ENCODE measurements at places on chromosomes 11 and 22. TPM values are rescaled to one million over a fixed set of nuclear protein-coding genes. Genes with fewer than 3 reads are reported as not detected.
A peak's percentile ranks its signal among the peaks of the same experiment; 100 is the strongest.

The MMP1 gene
- total RNA-seq: not detected

The PCNX3 gene
- 52.0 TPM for total RNA-seq

The PGAP2 gene
- total RNA-seq: 30.0 TPM

The OR52I1 gene
- total RNA-seq: not detected

The FERMT3 gene
- total RNA-seq: 200 TPM

The TSSK2 gene
- total RNA-seq: not detected

The OR4D6 gene
- total RNA-seq: not detected

The IL10RA gene
- total RNA-seq: 86.6 TPM

The RCOR2 gene
- total RNA-seq: 0.28 TPM

The FJX1 gene
- total RNA-seq: 0.26 TPM

The MUC2 gene
- not detected for total RNA-seq

The C11orf97 gene
- total RNA-seq: not detected

The RAB39A gene
- total RNA-seq: not detected

The SLC17A6 gene
- total RNA-seq: not detected

The VPS51 gene
- total RNA-seq: 127 TPM

DNA sequence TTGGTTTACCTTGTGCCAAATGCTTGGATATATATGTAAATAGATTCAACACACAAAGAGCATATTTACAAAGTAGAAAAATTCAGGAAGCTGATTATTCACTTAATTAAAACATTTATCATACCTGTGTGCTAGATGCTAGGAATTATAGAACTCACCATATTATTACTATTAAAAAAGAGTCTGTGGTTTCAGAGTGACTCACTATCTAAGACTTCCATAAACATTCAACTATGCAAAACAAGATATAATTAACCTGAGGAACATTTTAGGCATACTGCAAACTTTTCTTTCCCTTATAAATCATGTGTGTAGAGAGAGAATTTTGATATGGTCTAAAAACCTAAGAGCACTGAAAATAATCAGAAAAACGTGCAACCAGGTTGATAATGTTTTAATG, 27.3 kb downstream of the CTSC start:
- no peaks in the 10 kb centered on the region for H3K27me3 ChIP-seq
- H3K36me3 ChIP-seq: peaks cover 71% of the 10 kb centered on the region

- peaks cover 35% of the 10 kb centered on the region for H3K36me3 ChIP-seq
- peaks cover 10% of the 10 kb centered on the region for H3K4me1 ChIP-seq
- H3K27me3 ChIP-seq: no peaks in the 10 kb centered on the region
These were observed 19.2 kb downstream of the AP2A2 start for GRCh38 chr11:944711-945470.

GRCh38 chr22:19035474-19036228, 86.6 kb downstream of the DGCR2 start:
- H3K4me1 ChIP-seq: no peaks in the 10 kb centered on the region
- no peak overlapping the region for H3K4me3 ChIP-seq
- H3K27me3 ChIP-seq: peaks cover 5% of the 10 kb centered on the region
- H3K36me3 ChIP-seq: peaks cover 4% of the 10 kb centered on the region
- no peak overlapping the region for H3K27ac ChIP-seq

DNA sequence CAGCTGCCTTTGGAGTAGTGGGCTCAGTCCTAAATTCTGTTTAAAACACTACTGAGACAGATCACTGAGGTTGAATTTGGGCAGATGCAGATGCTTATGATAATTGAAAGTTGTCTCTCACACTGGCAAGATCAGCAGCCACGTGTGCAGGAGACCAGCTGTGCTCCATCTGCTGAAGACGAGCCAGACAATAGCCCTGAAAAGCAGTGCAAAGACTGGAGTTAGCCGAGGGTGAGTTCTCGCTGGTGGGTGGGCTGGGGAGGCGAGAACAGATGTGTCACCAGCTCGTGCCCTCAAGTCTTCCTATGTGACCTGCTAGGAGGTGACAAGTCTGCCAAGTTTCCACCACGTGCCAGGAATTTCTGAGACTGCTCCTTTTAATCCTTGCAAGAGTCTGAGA, 661.3 kb upstream of the B3GAT1 start:
- no peak overlapping the region for H3K4me3 ChIP-seq
- H3K36me3 ChIP-seq: no peaks in the 10 kb centered on the region
- H3K27ac ChIP-seq: no peak overlapping the region

DNA sequence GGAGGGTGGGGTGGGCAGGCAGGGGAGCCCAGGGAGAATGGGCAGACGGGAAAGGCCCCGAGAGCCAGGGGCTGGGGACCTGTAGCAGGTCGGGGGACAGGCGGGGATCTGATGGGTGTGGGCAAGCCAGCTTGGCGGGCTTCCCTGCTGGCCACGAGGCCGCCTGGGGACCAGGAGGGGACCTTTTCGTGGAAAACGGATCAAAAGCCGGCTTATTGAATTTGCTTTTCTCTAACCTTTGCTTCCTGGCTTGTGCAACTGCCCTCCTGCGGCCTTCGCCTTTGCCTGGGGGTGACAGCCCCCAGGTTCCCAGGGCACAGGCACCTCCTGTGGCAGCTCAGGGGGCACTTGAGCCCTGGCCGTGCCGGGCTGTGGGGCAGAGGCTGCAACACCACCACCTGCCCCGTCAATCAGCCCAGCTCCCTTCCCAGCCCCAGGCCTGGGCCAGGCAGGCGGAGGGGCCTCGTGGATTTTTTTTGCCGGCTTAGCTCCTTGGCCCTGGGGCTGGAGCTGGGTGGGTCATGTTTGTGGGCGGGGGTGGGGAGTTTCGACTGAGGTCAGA, 41.6 kb upstream of the H19 start:
- no peaks in the 10 kb centered on the region for H3K27me3 ChIP-seq
- H3K36me3 ChIP-seq: no peaks in the 10 kb centered on the region
- H3K4me3 ChIP-seq: no peak overlapping the region

GRCh38 chr11:124536520-124536919, 6.9 kb downstream of the OR8B12 start:
- peaks cover 5% of the 10 kb centered on the region for H3K27me3 ChIP-seq
- no peaks in the 10 kb centered on the region for H3K36me3 ChIP-seq
- no peak for DNase-seq
- H3K27ac ChIP-seq: no peak overlapping the region

- peak; percentile 62 for DNase-seq
- peaks cover 14% of the 10 kb centered on the region for H3K36me3 ChIP-seq
- H3K4me3 ChIP-seq: peak overlapping the region; percentile 68
- no peaks in the 10 kb centered on the region for H3K27me3 ChIP-seq
These were observed 43.8 kb downstream of the CELF1 start for GRCh38 chr11:47509077-47509536.

- no peak for DNase-seq
- H3K27me3 ChIP-seq: no peaks in the 10 kb centered on the region
- H3K4me3 ChIP-seq: no peak overlapping the region
- no peak overlapping the region for H3K27ac ChIP-seq
- no peaks in the 10 kb centered on the region for H3K4me1 ChIP-seq
These were observed 90.6 kb downstream of the MPPED1 start for GRCh38 chr22:43502306-43502874.

GRCh38 chr11:31699066-31699465, 112.1 kb downstream of the PAX6 start:
- no peaks in the 10 kb centered on the region for H3K36me3 ChIP-seq
- H3K4me1 ChIP-seq: peaks cover 3% of the 10 kb centered on the region
- H3K4me3 ChIP-seq: no peak overlapping the region
- no peak overlapping the region for H3K27ac ChIP-seq

DNA sequence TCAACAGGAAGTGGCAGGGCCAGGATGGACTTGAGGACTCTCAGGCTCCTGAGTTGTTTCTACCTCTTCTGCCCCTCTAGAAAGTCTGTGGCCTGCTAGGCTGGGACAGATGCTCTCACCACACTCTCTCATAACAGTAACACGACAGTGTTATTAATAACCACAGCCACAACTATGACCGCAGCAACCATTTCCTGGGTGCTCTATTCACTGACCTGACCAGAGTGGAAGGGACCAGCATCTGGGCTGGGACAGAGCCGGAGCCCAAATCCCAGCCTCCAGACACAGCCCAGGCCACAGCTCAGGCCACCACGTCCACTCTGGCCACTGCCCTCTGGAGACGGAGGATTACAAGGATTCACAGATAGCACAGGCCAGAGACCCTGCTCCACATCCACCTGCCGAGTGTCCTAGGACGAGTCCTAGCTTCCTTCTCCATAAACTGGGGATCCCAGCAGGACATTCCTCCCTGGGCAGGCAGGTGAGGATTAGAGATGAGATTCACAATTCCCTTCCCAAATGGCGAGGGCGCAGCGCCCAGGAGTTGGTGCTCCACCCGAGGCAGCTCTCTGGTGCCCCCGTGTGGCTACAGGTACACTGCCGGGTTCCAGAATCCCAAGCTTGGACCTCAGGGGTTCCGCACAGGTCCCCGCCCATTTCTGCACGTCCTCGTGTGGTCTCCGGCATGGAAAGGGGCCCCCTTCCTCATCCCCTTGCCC, 7.1 kb downstream of the PNPLA5 start:
- no peaks in the 10 kb centered on the region for H3K4me1 ChIP-seq
- peak; percentile 83 for DNase-seq
- H3K27ac ChIP-seq: peak overlapping the region; percentile 20
- no peaks in the 10 kb centered on the region for H3K36me3 ChIP-seq

- H3K4me3 ChIP-seq: no peak overlapping the region
- no peaks in the 10 kb centered on the region for H3K36me3 ChIP-seq
- H3K27ac ChIP-seq: no peak overlapping the region
- no peaks in the 10 kb centered on the region for H3K27me3 ChIP-seq
- H3K4me1 ChIP-seq: peaks cover 5% of the 10 kb centered on the region
These were observed 19.9 kb downstream of the OR8G5 start for GRCh38 chr11:124276081-124276480.

DNA sequence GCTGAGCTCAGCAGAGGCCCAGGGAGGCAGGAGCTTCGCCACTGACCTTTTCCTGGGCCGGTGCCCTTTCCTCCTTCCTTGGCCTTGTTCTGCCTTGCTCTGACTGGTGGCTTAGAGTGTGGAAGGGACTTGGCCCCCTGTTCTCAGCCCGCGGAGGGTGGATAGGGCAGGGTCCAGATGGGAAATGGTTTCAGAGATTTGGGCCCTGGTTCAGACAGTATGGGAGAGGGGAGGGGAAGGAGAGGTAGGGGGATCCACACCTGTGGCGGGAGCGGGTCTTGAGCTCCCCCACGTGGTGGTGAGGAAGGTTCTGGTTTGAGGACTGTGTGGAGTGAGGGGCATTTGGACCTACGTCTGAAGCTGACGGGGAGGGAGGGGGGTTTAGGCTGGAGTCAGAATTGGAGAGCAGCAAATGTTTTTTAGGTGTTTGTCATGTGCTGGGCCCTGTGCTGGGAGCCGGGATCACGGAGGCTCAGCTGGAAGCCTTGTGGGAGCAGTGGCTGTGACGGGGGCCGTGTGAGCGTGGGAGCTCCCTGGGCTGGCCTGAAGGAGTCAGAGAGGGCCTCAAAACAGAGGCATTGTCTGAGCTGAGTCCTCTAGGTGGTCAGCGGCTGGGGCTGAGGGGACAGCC, 27.2 kb downstream of the SHANK3 start:
- no peak for DNase-seq
- no peak overlapping the region for H3K4me3 ChIP-seq
- no peaks in the 10 kb centered on the region for H3K27me3 ChIP-seq
- peaks cover 11% of the 10 kb centered on the region for H3K4me1 ChIP-seq
- H3K36me3 ChIP-seq: no peaks in the 10 kb centered on the region

GRCh38 chr22:32969502-32969901, 88.7 kb downstream of the SYN3 start:
- H3K4me1 ChIP-seq: no peaks in the 10 kb centered on the region
- H3K4me3 ChIP-seq: no peak overlapping the region
- H3K27me3 ChIP-seq: no peaks in the 10 kb centered on the region
- no peak overlapping the region for H3K27ac ChIP-seq
- no peaks in the 10 kb centered on the region for H3K36me3 ChIP-seq

- no peak for DNase-seq
- H3K27ac ChIP-seq: no peak overlapping the region
- peaks cover 2% of the 10 kb centered on the region for H3K36me3 ChIP-seq
- H3K4me1 ChIP-seq: peaks cover 6% of the 10 kb centered on the region
- no peak overlapping the region for H3K4me3 ChIP-seq
- H3K27me3 ChIP-seq: peaks cover 31% of the 10 kb centered on the region
These were observed 47.3 kb downstream of the C22orf31 start for GRCh38 chr22:29014293-29014692.

DNA sequence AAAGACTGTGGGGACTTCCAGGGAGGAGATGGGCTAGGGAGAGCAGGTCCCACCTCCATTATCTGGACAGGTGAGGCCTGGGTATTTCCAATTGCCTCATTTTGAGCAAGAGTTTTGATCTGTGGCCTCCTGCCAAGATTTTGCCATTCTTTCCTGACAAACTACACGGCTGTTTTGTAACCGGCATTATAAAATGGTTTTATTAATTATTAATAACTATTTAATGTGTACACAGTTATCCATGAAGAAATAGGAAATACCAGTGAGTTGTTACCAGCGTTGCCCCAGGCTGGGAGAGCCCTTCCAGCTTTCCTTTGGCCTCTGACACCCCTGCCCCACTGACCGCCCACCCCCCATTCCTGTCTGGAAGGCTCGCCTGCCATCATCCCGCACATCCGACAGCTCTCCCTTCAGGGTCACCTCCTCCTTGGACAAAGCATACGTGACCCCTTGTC, 14.9 kb upstream of the SEC14L3 start:
- H3K4me1 ChIP-seq: no peaks in the 10 kb centered on the region
- no peak overlapping the region for H3K27ac ChIP-seq
- no peaks in the 10 kb centered on the region for H3K36me3 ChIP-seq
- H3K27me3 ChIP-seq: peaks cover 2% of the 10 kb centered on the region

GRCh38 chr11:83948200-83948599, 662.0 kb upstream of the CCDC90B start:
- H3K4me1 ChIP-seq: no peaks in the 10 kb centered on the region
- H3K27ac ChIP-seq: no peak overlapping the region
- no peak overlapping the region for H3K4me3 ChIP-seq
- no peaks in the 10 kb centered on the region for H3K27me3 ChIP-seq
- H3K36me3 ChIP-seq: no peaks in the 10 kb centered on the region

DNA sequence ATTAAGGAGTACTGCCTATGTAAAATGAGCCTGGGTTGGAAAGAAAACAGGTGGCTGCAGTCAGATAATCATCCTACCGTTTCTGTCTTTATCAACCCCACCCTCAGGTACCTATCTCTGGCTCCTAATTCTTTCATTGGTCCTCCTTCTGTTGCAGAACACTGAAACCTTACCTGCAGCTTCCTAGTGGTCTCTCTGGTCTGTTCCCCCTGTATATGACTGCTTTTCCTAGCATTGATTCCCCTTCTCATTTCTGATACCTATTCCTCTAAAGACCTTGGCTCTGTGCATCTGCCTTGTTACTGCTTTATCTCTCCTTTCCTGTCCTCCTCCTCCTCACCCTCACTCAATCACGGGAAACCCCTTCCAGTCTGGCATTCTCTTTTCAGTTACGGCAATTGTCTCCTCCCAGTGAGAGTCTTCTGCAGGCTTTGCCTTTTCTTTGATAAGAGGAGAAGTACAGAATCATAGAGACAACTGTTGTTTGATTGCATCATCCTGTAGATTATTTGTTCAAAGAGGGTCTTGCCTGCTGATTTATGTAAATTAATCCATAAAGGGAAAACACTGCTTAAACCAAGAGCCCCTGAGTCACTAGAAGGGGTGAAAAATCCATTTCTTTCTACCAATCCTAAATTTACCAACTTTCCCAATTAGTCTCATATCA, 301.2 kb downstream of the AASDHPPT start:
- no peak overlapping the region for H3K27ac ChIP-seq
- no peaks in the 10 kb centered on the region for H3K27me3 ChIP-seq
- DNase-seq: no peak
- H3K4me3 ChIP-seq: no peak overlapping the region
- H3K4me1 ChIP-seq: no peaks in the 10 kb centered on the region
- H3K36me3 ChIP-seq: no peaks in the 10 kb centered on the region
